ENCODE measurements at places on chromosomes 4 and X. TPM values are rescaled to one million over a fixed set of nuclear protein-coding genes. Genes with fewer than 3 reads are reported as not detected.

DNA sequence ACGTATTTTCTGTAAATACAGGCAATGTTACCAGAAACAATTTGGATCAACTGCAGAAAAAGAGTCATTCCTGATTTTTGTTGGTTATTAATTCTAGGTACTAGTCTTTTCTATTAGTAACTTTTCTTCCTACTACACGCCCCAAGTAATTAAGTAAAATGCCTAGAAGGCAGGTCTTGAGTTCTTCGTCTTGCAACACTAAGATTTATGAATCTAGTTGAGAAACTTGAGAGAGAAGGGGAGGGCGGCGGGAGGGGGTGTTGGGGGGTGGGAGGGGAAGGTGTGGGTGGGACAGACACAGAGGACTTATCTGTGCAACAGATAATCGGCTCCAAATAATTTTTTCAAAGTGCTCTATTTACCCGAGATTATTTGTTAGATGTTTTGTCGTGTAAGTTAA, 3.0 kb downstream of the RAP2C start:
- no peak for DNase-seq

The FAM9C gene
- total RNA-seq, result 1.6 TPM

The FAT4 gene
- total RNA-seq, result 6.3 TPM

DNA sequence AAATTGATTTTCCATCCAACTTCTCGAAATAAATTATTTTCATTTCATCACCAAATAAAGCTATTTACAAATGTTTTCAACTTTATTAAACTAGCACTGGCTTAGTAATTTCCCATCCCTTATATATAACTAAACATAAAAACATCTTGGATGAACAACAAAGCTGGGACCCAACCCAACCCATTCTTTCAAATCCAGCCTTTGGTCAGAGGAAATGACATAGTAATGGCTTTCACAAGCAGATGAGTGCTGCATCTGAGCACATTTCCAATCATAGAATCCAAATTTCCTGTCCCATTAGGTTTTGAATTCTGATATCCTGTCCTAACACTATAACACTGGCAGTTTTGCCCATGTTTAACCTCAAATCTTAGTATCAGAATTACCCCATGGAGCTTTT, 7.9 kb upstream of the EMCN start:
- no peak for DNase-seq

The CLCN4 gene
- total RNA-seq, result 1.7 TPM

The CENPE gene
- 2.3 TPM for total RNA-seq

The LRIT3 gene
- not detected for total RNA-seq

The MAGEA2 gene
- not detected for total RNA-seq

The ENAM gene
- total RNA-seq, result not detected

DNA sequence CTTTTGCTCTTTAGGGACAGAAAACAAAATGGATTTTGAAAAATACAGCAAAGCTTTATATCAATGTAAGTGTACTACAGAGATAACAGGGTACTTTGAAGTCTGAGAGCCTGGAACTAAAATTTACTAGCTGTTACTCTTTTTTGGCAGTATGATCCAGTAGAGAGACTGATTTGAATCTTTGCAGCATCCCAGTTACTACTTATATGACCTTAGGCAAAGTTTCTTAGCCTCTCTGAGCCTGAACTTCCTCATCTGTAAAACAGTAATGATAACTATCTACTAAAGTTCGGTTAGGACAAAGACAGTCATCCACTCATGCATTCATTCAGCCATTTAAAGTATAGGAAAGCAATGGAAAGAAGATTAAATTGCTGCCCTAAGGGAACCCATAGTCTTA, 10.1 kb downstream of the BRWD3 start:
- DNase-seq, result no peak

- DNase-seq, result no peak
Measured at GRCh38 chr4:120826449-120826848, 96.1 kb downstream of the PRDM5 start.

The GPR50 gene
- total RNA-seq, result not detected

DNA sequence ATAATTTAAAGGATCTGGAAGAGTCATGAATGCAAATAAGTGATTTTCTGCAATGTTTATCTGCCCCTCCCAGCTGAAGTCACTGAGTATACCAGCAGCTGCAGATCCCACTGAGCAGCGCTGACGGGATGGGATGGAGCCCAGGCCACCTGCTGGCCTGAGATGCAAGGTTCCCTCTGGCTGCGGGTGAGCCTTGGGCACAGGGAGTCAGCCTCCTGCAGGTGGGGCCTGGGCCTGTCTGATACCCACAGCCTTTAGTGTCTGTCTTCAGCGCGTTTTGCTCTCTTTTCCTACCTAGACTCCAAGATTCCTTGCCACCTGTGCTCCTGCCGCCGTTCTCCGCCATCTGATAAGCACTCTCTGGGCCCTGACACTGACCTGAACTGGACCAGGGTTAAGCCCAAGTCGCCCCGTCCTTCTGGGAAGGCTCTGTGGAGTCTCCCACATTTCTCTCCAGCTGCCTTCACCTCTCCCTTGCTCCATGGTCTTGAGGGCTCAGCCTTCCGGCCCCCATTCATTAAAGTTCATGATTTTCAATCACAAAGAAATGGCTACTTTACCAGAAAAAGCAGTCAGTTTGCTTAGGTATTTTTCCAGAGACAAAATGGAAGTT, 223.1 kb upstream of the FAT1 start:
- DNase-seq, result no peak

The ANAPC4 gene
- 29.6 TPM for total RNA-seq

The DCHS2 gene
- 0.28 TPM for total RNA-seq

GRCh38 chrX:106889468-106889867, 13.7 kb downstream of the RIPPLY1 start:
- no peak for DNase-seq

The PCDH10 gene
- 0.53 TPM for total RNA-seq

The GALNTL6 gene
- total RNA-seq, result 0.67 TPM

DNA sequence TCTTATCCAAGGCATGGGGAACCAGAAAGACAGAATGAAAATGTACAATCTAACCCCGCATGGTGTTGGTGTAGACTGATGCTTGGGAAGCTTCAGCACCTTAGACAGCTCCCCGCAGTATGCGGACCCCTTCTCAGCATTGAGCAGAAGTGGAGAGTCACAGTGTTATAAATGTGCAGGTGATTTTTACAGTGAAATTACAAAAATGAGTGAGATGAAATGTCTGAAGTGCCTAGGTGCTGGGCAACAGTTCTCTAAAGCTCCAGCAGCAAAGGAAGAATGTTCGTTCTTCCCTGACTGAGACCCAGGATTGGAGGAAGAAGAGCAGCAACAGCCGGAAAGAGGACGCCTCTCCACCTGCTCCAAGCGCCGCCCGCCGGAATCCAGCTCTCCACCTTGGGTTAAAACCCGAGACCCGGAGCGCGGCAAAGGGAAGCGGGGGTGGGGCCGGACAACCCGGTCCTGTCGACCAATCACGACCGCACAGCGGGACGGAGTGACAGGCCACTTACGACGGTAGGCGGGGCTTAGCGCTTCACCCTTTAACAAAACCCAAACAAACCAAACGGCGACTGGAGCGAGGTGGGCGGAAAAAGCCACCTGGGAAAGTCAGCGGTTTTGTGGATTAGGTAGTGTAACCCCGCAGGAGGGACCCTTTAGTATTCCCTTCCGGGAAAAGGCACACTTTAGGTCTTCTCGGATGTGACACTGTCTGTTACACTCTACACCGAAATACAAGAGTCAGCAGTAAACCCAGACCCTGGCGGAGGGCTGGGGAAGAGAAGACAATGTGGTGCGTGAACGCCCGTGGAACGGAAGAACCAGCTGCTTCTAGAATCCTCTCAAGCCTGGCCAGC, at the start of gene GLRA3:
Gene GLRA3, minus strand, starts transcription at position 403 of the 857 bp plus-strand sequence. CDS start 436 bp downstream, outside the sequence.
- DNase-seq, result peak; percentile 71

The AFF2 gene
- not detected for total RNA-seq

The PNMA6A gene
- total RNA-seq, result 0.88 TPM

DNA sequence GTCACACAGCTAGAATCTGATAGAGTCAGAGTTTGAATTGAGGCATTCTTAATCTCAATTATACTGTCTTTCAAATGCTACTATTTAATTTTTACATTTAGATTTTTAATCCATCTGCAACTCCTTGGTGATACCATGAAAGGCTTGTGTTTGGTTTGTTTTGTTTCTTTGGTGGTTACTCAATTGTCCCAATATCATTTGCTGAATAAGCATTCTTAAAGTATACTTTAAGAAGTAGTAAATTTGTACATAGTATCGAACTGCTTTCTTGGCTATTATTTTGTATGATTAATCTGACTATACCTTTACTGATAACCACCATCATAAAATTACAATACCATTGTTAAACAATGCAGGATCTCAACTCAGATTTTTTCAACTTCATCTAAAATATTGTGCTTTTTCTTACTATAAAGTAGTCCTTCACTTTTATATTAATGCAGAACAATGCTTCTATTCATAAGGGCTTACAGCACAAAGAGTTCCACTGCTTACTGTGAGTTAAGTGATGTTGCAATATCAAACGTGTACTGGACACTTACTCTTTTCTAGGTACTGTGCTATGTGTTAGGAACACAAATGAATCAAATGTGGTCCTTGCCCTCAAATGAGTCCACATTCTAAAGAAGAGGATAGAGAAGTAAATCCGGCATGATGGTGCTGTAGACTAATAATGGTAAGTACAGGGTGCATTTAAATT, 111.2 kb upstream of the GRIA3 start:
- no peak for DNase-seq

The PRMT9 gene
- total RNA-seq, result 9.9 TPM

GRCh38 chr4:81335122-81335912, 120.3 kb upstream of the PRKG2 start:
- DNase-seq, result no peak

The CXCL5 gene
- not detected for total RNA-seq

- DNase-seq, result no peak
Measured at GRCh38 chrX:71919886-71920285, 9.2 kb downstream of the NHSL2 start.

The CYTL1 gene
- total RNA-seq, result 5.8 TPM

DNA sequence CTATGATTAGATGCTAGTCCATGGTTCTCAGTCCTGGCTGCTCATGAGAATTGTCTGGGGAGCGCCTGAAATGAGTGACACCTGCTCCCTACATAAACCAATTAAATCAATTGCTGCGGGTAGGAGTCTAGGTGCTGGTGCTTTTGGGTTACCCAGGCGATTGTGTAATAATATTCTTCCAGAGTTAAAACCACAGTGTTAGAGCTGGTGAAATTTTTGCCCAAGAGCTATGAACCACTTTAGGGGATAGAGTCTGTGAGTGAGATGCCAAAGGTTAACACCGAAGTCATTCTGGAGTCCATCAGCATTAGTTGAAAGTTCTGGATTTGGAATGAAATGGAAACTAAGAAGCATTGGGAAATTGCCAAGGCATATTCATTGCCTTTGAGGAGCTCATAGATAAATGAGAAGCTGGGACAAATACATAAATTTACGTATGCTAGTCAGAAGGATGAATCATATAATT, 15.3 kb downstream of the PDK3 start:
- DNase-seq, result no peak

DNA sequence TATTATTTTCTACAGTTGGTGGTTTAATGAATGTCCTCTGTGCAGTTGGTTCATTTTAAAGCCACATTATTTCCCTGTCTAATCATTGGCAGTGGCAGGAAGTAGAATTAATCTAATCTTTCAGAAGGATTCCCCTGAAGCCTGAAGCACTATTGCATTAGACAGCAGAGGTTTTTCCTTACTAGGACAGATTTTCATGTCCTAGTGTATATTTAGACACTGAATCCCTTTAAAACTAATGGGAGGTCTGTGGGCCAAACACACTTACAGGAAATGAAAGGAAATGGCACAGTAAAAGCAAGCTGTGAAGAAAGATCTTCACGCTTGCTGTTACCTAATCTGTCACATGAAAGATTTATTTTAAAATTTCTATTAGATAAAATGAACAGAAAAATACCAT, 165.2 kb downstream of the SLC39A8 start:
- DNase-seq, result no peak

DNA sequence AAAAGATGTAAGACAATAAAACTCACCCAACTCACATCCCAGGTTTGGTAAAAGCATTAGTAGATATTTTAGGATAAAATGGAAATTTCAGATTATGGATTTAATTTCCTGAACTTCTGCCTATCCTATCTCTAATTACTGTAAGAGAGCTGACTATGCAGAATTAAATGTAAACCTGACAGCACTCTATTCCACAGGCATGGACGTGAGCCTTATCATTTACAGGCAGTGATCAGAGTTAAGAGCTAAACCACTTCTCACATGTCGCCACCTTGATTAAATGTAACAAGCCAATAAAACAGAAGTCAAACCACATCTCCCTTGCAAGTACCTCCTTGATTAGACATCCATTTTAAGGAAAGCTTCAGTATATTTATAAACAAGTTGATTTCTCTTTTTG, 97.5 kb upstream of the CBR4 start:
- no peak for DNase-seq

DNA sequence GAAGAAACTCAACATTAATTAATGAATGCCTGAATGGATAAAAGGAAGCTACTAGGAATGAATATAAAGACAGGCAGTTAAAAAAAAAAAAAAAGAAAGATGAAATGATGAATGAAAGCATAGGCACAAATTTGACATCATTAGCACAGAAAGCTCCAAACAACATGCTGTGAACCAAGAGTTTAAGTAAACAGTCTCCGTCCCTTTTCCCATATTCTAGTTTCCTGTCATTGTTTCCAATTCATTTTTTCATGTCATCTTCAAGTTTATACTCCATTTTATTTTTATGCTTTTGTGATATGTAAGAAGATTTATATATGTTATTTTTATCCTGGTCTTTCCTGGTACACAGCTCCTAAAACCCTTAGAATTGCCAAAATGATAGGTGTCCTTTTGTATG, 17.7 kb upstream of the AASDH start:
- no peak for DNase-seq

The GUCY1A1 gene
- total RNA-seq, result 9.7 TPM

GRCh38 chr4:76997077-76997476, 47.5 kb downstream of the SEPTIN11 start:
- DNase-seq, result no peak

DNA sequence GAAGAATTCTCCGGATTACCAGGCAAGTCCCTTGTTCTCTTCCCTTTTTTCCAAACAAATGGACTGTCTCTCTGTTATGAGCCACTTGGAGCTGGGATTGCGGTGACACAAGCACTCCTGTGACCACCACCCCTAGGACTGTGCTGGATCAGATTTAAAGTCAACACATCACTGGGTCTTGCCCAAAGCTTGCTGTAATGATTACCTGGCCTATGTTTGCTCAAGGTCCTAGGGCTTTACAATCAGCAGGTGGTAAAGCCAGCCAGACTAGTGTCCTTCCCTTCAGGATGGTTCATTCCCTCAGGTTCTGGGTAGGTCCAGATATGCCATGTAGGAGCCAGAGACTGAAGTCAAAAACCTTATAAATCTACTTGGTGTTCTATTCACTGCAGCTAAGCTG, 144.7 kb downstream of the COX18 start:
- DNase-seq, result no peak

The CXCL8 gene
- total RNA-seq, result not detected

The CYSLTR1 gene
- 1.5 TPM for total RNA-seq
